ENCODE measurements at places on chromosomes 4 and X. TPM values are rescaled to one million over a fixed set of nuclear protein-coding genes. Genes with fewer than 3 reads are reported as not detected.

DNA sequence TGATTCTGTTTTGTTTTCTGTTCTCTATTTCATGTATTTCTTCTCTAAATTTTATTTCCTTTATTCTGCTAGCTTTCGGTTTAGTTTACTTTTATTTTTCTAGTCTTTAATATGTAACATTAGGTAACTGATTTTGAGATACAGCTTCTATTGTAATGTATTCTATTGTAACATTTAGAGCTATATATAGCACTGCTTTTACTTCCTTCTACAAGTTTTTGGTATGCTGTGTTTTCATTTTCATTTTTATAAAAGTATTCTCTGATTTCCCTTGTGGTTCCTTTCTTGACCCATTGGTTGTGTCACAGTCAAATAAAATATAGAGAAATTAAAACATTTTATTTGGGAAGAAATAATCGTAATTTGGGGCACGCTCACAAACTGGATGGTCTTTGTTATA is 13.9 kb upstream of the CT47A1 start:
- DNase-seq: no peak

DNA sequence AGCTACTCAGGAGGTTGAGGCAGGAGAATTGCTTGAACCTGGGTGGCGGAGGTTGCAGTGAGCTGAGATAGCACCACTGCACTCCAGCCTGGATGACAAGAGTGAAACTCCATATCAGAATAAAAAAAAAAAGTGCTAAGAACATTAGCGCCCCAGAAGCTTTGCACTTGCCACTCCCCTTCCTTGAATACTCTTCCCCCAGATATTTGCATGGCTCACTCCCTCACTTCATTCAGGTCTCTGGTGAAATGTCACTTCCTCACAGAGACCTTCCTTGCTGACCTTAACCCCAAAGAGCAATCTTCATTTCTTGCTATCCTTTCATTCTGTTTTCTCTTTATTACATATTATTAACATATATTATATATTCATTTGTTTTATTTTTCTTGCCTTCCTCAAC is 11.3 kb downstream of the CACNA1F start:
- no peak for DNase-seq

GRCh38 chr4:154602404-154603020 is 9.9 kb downstream of the FGG start:
- DNase-seq: no peak

Gene SGMS2
- 5.2 TPM for total RNA-seq

- DNase-seq: no peak
These were observed 1376.1 kb upstream of the TENM3 start for GRCh38 chr4:180866933-180867643.

Gene ZCCHC4
- total RNA-seq: 20.6 TPM

DNA sequence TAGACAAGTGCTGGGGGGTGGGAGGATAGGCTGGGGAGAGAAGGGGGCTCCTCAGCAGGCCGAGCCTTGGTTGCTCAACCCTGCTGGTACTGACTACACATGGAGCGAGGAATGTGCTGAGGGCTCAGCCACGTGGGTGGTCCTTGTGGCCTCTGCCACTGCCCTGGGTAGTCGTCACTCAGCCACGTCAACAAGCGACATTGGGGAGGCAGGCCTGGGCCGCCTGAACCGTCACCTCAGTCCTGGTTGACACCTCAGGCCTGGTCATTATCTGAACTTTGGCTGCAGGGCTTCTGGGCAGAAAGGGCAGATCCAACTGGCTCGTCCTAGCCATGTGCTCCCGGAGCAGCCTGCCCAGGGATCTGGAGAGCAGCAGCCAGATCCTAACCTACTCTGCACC is 62.7 kb upstream of the GDPD2 start:
- DNase-seq: no peak

Gene AWAT2
- not detected for total RNA-seq

Gene PCDH7
- total RNA-seq: 92.5 TPM

Gene MAGEA10
- not detected for total RNA-seq

Gene HTRA3
- 2.4 TPM for total RNA-seq

DNA sequence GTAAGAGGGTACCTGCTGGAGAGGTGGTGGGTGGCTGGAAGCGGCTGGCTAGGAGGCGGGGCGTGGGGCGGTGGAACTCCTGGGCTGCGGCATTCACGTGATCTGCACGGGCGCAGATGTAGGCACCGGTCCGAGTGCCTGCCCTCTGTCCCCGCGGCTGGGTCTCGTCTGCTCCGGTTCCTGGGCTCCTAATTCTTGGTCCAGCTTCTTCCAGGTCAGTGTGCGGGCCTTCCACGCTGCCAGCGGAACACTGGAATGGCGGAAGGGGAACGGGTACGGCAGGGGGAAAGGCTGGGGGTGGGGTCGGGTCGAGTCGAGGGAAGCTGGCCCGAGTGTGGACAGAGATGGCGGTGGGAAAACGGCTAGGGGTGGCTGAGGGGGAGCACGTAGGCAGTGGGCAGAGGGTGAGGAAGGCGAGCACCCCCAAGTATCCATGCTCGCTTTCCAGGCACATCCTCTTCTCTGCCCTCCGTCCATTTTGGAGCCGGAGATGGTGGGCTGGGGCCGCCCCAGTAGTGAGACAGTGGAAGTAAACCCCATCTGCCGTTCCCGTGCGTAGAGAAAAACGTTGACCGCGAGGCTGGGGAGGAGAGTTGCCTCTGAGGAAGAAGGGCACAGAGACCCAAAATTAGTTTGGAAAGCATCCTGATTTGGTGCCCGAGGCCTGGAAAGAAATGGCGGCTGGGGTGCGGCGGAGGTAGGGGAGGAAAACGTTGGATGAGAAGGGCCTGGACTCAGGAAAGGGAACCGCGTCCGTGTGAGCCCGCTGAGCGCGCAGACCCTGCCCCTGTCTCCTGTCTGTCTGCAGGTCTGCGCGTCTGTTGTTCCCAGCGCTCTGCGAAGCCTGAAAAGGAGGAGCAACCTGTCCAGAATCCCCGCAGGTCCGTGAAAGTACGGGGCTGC is at the start of gene TCEAL4:
TCEAL4 (plus strand) TSS at position 105 of the 903 bp plus-strand sequence. CDS start 1,161 bp downstream, outside the sequence.
- peak; percentile 70 for DNase-seq

- no peak for DNase-seq
These were observed 28.9 kb downstream of the SYNPO2 start for GRCh38 chr4:118917582-118917981.

- DNase-seq: no peak
These were observed 3.7 kb upstream of the GPR82 start for GRCh38 chrX:41720125-41720779.

- no peak for DNase-seq
These were observed 120.3 kb upstream of the ATXN3L start for GRCh38 chrX:13440176-13440575.

Gene TRPC3
- total RNA-seq: 88.6 TPM

DNA sequence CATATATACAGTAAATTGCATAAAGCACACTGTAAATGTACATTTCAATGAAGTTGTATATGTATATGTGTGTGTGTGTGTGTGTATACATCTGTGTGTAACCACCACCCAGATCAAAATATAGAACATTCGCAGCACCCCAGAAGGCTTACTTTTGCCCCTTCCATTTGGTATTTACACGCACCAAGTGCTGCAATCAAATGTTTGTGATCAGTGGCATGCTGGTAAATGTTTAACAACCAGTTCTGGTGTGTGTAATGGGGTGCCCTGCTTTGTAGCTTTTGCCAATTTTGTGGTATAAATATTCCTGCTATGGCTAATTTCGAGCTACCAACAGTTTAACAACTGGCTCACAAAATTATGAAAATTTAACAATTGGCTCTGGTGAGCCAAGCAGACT is 101.3 kb downstream of the RTL5 start:
- no peak for DNase-seq

GRCh38 chrX:19639056-19639455 is 123.7 kb upstream of the MAP3K15 start:
- DNase-seq: no peak

Gene UGT2B11
- not detected for total RNA-seq

Gene GYG2
- total RNA-seq: 11.1 TPM

Gene OPN1MW3
- total RNA-seq: not detected

Gene INTS12
- total RNA-seq: 20.9 TPM

Gene CXorf51A
- total RNA-seq: not detected

DNA sequence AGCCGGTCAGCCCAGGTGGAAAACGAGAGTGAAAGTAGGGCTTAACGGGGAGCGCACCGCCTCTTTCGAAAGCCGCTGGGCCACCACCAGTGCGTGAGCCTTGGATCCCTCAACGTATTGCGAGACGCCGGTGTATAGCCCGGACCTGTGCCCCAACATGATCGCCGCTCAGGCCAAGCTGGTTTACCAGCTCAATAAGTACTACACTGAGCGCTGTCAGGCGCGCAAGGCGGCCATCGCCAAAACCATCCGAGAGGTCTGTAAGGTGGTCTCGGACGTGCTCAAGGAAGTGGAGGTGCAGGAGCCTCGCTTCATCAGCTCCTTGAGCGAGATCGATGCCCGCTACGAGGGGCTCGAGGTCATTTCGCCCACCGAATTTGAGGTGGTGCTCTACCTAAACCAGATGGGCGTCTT is 929 bp downstream of the MAB21L2 start:
- no peak for DNase-seq

Gene SMIM10L2A
- 6.8 TPM for total RNA-seq

- no peak for DNase-seq
These were observed 231.3 kb upstream of the STK26 start for GRCh38 chrX:131791608-131792355.

DNA sequence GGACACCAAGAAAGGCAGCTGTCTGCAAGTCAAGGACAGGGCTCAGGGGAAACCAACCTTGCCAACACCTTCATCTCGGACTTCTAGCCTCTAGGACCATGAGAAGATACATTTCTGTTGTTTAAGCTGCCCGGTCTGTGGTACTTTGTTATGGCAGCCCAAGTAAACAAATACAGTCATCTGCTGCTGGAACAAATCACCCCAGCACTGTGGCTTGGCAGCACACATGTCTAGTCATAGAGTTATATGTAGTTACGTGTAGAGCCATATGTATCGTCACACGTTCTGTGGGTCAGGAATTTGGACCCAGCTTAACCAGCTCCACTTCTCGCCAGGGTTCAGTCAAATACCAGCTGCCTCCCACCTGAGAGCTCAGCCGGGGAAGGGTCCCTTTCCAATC is 2.5 kb downstream of the HTT-AS start:
- no peak for DNase-seq

Gene DKK2
- total RNA-seq: 3.9 TPM

GRCh38 chr4:72951628-72952027 is 117.9 kb downstream of the COX18 start:
- DNase-seq: no peak

Gene RIBC1
- 1.7 TPM for total RNA-seq

Gene ALAS2
- total RNA-seq: 25.7 TPM

Gene LIMCH1
- 50.8 TPM for total RNA-seq

DNA sequence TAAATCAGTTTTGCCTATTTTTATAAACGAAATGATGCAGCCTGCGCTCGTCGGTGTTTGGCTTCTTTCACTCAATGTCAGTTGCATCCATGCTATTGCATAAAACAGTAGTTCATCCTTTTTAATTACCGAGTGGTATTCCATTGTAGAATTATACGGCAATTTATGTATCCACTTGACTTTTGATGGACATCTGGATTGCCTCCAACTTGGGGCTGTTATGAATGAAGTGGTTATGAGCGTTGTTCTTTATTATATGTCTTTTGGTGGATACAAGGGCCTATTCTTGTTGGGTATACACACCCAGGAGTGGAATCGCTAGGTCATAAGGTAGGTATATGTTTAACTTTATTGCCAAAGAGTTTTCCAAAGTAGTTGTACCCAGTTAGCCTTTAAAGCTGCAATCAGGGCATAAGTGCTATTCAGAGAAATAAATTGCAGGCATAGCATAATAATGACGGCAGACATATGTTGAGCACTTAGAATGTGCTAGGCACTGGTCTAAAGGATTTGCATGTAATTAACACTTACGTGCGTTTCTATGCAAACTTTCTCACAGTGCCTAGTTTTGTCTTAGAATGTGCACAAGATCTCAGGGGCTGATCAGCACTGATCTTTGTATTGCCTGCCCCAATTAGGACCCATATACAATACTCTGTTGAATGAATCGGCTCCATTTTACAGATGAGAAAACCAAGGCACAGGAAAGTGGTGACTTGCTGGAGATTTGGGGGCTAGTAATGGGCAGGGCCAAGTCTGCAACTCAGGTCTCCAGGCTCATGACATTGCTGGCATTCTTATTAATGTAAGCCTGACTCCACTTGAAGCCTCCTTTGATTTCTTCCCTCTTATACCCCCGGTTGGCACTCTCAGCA is 407.0 kb downstream of the BCOR start:
- no peak for DNase-seq

DNA sequence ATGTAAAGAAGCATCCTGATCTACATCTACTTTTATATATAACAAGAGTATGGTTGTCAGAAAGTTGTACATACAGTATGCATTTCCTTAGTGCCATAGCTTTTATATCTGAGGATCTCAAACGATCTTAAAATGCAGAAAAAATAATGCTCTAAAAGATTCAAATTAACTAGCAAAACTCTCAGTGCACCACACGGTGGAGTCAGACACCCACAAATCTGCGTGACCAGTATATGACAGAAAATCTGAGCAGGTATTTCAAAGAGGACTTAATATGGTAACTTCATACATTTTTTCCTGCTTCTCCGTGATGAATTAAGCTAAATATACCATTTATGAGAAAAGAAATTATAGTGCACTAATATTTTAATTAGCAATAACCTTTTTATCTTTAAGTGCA is 803.0 kb downstream of the DMD start:
- no peak for DNase-seq

Gene MBTPS2
- total RNA-seq: 17.7 TPM

DNA sequence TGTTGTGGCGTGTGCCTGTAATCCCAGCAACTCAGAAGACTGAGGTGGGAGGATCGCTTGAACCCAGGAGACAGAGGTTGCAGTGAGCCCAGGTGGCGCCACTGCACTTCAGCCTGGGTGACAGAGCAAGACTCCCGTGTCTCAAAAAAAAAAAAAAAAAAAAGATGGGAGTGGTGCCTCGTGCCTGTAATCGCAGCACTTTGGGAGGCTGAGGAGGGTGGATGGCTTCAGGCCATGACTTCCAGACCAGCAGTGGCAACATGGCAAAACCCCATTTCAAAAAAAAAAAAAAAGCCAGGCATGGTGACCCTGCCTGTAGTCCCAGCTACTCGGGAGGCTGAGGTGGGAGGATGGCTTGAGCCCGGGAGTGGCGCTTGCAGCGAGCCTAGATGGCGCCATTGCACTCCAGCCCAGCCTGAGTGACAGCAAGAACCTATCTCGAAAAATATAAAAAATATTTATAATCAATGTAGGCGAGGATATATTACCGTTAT is 27.0 kb downstream of the EIF2S3 start:
- DNase-seq: no peak

GRCh38 chr4:97374526-97374925 is 768.8 kb downstream of the STPG2 start:
- no peak for DNase-seq

- DNase-seq: peak; percentile 8
These were observed 275.1 kb downstream of the GPM6A start for GRCh38 chr4:175536852-175537453.

Gene TMSB15B
- total RNA-seq: 33.6 TPM

- DNase-seq: no peak
These were observed 12.1 kb downstream of the FGD1 start for GRCh38 chrX:54483946-54484345.

DNA sequence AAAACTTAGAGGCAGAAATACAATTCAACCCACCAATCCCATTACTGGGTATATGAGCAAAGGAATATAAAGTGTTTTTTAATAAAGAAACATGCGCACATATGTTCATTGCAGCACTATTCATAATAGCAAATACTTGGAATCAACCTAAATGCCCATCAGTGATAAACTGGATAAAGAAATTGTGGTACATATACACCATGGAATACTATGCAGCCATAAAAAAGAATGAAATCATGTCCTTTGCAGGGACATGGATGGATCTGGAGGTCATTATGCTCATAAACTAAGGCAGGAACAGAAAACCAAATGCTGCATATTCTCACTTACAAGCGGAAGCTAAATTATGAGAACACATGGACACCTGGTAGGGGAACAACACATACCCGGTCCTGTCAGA is 807.7 kb upstream of the INTU start:
- DNase-seq: no peak

- peak; percentile 2 for DNase-seq
These were observed 43.1 kb downstream of the ATRX start for GRCh38 chrX:77742788-77743476.

All from cerebellum (tissue), 4 donors.